Fibroblast of gingiva (primary cell): ENCODE measurements at places on chromosomes 4 and X.

- peak; percentile 51 for DNase-seq
Observed at GRCh38 chr4:174714393-174715211, 114.4 kb downstream of the GLRA3 start.

DNA sequence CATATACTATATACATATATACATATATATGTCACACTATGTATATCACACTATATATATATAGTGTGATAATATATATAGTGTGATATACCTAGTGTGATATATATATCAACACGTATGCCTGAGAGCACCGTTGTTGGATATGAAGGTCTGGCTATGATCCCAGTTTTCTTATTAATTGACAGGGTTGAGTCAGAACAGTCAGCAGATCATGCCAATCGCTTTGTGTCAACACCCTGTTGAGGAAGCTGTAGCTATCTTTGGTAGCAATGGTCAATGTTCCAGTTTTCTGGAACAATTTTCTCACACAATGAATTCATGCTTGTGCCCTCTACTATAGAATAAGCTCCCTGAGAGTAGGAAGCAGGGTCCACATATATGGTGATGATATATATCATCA is 496.0 kb upstream of the AGA start:
- no peak for DNase-seq

- no peak for DNase-seq
Observed at GRCh38 chr4:8854931-8855330, 16.7 kb downstream of the HMX1 start.

DNA sequence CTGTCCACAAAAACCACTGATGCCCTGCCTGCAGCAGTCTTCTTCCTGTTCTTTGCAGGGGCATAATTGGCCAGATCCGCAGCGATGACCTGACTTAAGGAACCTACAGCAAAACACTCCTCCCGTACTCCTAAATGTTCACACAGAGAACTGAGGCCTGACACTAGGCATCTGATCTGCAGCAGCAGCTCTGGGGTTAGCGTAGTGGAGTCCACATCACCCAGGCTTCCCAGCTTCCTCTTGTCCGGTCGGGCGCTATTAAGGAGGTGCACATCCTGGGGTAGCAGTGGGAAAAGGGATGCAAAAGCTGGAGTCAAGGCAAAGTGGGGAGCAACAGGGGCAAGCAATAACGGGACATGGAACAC is 758 bp downstream of the SCFD2 start:
- DNase-seq = no peak

DNA sequence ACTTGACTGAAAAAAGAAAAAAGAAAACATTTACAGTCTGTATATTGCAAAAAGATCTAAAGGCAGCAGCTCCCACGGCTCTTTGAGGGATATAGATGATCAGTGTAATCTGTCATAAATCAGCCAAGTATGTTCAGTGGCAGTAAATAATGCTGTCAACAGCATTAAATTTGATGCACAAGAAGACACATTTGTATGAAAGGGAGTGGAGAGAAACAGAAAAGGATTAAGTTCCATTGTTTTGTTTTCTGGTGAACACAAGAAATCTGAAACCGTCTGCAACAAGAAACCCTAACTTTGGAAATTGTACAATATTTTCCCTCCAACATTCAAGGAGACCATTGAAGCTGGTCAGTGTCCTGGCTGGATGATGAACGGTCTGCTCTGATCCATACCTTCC is 27.6 kb upstream of the C1QTNF7 start:
- DNase-seq = peak; percentile 30

DNA sequence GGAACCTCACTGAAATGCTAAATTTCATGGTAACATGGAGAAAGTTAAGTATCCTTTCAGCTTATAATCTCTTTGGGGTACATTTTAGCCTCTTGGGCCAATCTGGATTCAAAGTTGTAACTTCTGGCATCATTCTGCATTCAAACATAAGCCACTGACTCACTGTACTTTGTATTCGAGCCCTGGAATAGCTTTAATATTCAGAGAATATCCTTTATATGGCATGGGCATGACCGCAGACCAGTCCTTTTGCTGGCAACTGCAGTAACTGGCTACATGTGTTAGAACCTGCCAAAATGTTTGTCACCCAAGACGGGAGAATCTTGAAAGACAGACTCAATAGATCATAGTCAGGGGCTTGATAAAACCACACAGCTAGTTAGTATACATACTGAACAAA is 3.3 kb downstream of the GASK1B start:
- no peak for DNase-seq

DNA sequence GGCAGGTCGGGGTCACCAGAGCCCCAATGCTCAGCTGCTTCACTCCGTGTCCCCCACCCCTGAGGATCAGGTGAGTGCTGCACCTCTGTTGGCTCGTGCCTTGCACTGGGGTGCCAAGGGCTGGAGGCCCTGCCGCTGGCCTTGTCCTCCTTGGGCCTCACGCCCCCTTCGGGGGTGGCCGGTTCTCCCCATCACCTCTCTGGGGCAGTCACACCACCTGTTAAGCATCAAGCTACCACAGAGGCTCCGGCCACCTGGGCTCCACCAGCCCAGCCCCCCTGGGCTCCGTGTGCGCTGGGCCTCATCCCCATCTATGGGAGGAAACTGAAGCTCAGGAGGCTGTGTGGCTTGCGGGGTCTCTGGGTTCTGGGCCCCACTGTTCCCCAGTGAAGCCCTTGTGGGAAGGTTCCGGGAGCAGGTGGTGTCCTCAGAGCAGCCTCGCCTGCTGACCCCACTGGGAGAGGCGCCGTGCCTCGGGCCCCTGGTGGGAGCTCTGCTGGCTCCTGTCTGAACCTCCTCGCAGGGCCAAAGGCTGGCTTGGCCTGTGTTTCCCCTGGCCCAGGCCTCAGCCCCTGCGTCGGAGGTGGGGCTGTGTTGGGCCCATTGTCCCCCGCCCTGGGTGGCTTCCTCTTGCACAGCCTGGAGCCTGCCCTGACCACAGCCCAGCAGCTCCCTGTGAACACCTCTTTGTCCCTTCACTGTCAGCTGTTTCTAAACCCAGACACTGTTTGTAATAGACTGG is 30.8 kb downstream of the DOK7 start:
- DNase-seq = no peak

- DNase-seq = peak; percentile 17
Observed at GRCh38 chr4:5710065-5710960, 688 bp upstream of the EVC start.

GRCh38 chrX:41384051-41384705 is 50.2 kb downstream of the DDX3X start:
- peak; percentile 81 for DNase-seq

DNA sequence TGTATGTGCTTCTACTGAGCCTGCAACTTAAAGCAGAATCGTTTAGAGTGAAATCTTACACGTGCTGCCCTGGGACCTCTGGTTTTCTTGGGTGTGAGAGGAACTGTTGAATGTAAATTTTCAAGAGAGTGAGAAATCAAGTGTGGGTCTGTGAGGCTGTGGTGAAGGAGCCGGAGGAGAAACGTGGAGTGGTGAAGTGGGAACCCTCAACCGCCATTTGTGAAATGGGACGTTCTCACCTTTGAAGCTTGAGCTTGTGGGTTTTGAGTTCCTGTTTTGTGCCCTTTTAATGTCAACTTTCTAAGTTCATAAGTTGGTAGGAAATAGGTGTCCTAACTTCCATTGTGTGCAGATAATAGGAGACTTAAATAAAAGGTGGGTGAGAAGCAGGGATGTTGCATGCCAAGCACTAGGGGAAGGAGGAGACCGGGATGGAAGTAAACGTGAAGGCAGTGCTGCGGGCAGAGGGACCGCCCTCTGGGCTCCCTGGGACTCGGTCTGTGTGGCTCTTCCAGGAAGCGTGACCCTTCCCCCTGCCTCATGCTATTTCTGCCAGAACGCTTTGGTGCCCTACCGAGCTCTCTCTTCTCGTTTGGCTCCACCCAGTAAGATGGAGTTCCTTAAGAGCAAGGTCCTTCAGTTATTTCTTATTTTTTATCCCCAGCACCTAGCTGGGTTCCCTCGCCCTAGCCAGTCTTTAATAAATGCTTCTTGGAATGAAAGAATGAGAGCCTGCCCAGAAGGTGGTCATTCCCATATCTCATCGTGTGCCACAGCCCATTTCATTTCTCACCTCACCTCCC is 56.0 kb downstream of the TMEM131L start:
- DNase-seq = no peak

GRCh38 chr4:24274381-24274941 is 309.9 kb downstream of the DHX15 start:
- peak; percentile 77 for DNase-seq

- DNase-seq = no peak
Observed at GRCh38 chr4:84855774-84856173, 110.7 kb downstream of the WDFY3 start.

DNA sequence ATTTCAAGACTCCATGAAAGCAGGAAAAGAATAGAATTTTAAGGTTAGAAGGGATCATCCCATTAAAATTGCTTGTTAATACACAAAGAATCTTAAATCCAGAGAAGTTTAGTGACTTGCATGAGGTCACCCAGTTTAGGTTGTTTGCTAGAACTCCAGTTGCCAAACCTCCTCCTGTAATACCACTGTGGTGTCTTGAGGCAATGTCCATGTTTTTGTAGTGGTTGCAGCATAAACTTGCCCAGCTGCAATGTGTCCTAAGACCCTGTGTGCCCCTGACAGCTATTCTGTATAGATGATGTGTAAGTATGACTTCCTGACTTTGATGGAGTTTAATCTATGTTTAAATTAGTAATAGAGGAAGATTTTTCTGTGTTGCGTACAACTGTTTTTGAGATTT is 6.3 kb downstream of the SFRP2 start:
- DNase-seq = peak; percentile 67

DNA sequence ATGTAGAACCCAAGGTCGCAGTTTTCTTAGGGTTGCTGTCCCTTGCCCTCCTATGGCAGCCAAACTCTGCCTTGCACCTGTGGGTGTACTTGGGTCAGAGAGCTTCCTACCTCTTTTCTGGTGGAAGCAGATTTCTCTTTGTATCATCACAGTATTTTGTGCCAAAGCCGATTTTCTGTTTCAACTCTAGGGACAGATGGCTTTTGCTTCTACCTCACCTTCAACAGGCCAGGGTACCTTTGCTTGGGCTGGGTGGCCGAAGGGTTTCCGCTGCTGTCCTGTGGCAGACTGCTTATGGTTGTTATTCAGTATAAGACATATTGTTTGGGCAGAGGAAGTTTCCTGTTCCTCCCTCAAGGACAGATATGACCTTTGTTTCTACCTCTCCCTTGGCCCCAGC is 22.4 kb downstream of the NEIL3 start:
- DNase-seq = no peak

DNA sequence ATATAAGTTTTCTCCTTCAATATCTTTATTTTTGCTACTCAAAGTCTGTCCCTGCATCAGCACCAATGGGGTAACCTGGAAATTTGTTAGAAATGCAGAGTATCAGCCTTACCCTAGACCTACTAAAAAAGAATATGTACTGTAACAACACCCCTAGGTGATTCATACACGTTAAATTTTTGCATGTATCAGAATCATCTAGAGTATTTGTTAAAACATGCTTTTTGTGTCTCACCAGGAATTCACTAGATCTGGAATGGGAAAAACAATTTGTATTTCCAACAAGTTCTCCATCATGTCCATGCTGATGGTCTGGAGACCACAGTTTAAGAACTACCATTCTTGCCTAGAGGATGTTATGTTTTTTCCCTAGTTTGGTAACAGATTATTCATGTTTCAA is 196.0 kb upstream of the EDNRA start:
- no peak for DNase-seq

GRCh38 chrX:135200297-135200696 is 29.1 kb upstream of the CT55 start:
- no peak for DNase-seq

- no peak for DNase-seq
Observed at GRCh38 chr4:17562157-17562556, 14.8 kb upstream of the LAP3 start.

DNA sequence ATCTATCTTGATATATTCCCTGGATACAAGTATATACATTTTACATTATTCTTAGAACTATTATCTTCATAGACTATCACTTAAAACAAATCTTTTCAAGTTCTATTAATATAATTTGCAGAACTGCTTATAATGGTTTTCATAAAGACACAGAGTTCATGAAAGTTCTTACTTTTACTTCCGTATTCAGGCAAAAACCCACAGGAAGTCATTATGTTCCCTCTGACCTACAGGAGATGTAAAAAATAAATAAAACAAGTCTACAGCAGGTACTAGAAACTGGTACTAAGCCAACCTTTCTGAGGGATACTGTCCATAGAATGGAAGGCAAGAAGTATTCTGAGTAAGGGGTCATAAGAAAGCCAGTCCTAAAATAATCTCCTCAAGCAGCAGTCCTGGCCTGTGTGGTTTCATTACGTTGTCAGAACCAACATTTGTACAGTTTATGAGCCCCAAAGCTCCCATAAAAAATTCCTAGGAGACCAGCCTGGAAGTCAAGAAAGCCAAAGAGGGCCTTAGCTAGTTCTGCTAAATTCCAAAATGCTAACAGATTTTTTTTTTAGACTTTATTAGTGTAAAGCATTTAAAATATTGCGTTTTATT is 68.6 kb downstream of the CAMK2D start:
- no peak for DNase-seq

GRCh38 chrX:47571215-47571614 is 10.2 kb downstream of the ARAF start:
- no peak for DNase-seq

- peak; percentile 12 for DNase-seq
Observed at GRCh38 chr4:118180776-118181175, 146.5 kb downstream of the NDST3 start.
